ENCODE measurements at places on chromosomes 5 and 9.

DNA sequence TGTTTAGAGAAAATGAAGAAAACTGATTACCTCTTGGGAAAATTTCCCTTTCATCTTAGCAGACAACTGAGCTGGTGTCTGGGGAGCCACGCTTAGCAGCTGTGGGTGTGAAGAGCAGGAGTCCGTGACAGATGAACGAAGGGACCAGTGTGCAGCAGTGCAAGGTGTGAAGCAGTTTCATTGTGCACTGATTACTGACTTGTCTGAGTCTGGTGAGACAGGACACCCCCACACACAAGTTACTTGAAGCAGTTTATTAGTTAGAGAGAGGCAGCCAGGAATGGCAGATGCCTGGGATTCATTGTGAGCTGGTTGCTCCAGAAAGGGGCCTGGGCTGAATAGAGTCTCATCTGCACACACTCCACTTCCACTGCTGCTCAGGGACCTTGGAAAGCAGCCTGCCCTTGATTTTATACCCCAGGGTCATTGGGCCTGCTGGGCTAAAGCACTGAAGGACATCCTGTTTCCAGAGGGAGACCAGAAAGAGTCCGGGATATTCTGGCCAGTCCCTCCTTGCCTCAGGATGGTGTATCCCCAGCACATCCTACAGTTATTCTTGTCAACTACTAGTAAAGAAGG lies 47.4 kb downstream of the FBXL7 start:
- no peak for DNase-seq

DNA sequence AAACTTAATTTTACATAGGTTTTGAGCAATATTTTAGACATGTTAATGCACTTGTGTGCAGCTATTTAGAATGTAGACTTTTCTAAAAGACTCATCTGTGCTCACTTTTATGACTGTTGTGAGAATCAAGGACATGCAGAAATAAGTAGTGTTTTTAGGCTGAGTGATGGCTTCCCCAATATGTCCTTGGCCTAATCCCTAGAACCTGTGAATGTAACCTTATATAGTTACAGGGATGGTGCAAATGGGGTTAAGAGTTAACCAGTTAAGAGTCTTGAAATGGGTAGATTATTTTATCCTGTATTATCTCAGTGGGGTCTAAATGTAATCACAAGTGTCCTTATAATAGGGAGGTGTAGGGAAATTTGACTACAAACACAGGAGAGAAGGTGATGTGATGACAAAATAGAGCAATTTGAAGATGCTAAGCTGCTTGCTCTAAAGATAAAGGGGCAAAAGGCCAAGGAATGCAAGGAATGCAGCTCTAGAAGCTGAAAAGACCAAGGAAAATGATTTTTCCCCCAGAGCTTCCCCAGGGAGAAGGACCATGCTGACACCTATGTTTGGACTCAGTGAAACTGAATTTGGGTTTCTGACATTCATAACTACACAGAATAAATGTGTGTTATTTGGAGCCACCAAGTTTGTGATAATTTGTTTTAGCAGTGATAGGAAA lies 298.0 kb upstream of the PAPPA start:
- DNase-seq: no peak

- DNase-seq: no peak
These were observed 43.1 kb upstream of the TTC39B start for GRCh38 chr9:15349892-15350761.

- DNase-seq: no peak
These were observed 6.4 kb upstream of the ABLIM3 start for GRCh38 chr5:149134778-149135500.

- no peak for DNase-seq
These were observed 311.9 kb upstream of the TLE4 start for GRCh38 chr9:79259858-79260257.

DNA sequence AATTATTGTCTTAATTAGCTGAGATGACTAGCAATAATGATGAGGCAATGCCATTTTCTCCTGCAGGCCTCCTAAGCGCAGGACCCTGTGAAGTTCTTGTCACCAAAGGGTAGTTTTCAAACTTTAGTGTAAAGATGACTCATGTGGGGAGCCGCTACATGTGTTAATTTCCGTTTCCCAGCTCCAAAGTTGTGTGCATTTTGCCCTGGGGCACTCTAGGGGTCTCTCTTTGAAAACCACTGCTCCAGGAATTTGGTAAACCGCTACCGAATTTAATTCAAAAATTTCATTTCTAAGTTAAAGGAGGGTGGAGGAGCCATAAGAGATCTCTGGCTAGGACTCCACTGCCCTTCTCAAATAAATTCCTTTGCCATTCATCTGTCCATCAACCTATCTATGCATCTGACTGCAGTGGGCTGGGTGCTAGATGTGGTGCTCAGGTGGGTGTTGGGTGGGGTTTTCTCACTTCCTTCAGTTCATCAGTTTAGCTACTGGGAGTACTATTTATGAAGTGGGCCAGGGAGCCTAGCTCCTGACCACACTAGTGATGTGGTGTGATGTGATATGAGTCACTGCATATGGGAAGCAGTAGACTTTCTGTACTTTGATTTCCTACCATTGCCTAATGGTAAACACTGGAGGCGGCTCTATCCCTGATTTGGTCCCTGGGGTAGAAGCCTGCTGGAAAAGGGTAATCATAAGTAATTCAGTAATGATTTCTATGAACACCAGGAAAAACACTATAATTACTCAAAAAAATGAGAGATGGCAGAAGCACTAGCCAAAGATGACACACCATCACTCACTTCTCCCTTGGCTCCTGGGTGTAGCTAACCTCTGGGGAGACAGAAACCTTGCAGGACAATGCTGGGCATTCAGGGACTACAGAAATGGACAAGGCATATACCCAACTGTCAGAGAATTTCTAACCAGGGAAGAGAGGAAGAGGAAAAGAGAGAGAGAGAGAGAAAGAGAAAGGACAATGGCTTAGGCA lies 4.0 kb upstream of the ZSWIM6 start:
- DNase-seq: no peak

- no peak for DNase-seq
These were observed 1255.2 kb downstream of the EFNA5 start for GRCh38 chr5:106415541-106415940.

GRCh38 chr5:143106174-143106573 lies 297.3 kb downstream of the NR3C1 start:
- DNase-seq: peak; percentile 46

- DNase-seq: no peak
These were observed 156.3 kb downstream of the GOLPH3 start for GRCh38 chr5:32017692-32018367.

DNA sequence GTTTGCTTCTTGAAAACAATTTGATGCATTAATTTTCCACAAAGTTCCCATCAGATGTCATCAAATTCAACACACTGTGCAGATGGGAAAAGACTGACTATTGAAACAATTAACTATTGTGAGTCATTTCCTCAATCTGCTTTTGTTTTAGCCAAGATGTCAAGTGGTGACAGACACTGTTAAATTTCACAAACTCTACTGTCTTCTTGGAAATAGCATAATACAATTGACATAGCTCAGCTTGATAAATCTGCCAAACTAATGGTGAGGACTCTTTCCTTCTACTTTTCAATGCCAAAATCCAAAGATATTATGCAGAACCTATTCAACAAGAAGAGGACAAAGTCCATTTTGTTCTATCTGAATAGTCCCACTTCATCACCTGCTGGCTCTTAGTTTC lies 242.3 kb downstream of the CAAP1 start:
- DNase-seq: no peak

DNA sequence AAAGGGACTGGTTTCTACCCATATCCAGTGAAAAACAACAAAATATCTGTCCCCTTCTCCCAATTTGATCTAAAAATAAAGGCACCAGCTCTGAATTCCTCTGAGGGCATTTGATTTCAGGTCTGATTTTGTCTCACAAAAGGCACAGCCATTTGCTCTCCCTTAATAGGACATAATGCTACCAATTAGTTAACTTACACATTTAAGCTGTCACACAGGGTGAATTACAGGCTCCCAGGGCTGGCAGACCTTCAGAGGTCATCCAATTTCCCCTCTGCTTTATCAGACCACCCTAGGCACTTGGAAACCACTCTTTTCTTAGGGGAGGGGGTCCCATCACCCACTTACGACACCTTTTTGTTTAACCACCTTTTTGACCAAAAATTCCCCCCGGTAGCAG lies 319.9 kb downstream of the SPOCK1 start:
- DNase-seq: peak; percentile 19

- no peak for DNase-seq
These were observed 451.6 kb upstream of the CD180 start for GRCh38 chr5:67648201-67648671.

- no peak for DNase-seq
These were observed 204.0 kb downstream of the DAB2IP start for GRCh38 chr9:121855476-121855875.

- no peak for DNase-seq
These were observed 97.9 kb upstream of the PCSK1 start for GRCh38 chr5:96530901-96531300.

DNA sequence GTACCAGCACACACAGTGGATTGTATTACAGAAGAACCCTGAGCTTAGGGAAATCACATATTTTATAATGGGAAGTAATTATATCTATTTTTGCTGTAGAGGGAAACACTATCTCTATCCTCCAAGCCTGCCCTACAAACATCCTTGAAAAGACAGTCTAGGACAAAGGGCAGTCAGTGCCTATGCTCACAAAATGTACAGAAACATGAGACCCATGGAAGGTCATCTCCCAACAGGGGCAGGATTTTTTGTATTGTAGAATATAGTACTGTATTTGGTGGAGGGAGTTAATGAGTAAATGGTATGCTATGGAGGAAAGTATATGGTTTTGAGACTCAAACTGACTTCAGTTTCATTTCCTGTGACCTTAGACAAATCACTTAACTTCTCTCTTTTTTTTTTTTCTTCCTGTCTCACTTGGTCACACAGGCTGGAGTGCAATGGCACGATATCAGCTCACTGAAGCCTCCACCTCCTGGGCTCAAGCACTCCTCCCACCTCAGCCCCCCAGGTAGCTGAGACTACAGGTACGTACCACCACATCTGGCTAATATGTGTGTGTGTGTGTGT lies 5.8 kb upstream of the RAB14 start:
- no peak for DNase-seq

- DNase-seq: no peak
These were observed 32.2 kb upstream of the FSD1L start for GRCh38 chr9:105415662-105415980.

DNA sequence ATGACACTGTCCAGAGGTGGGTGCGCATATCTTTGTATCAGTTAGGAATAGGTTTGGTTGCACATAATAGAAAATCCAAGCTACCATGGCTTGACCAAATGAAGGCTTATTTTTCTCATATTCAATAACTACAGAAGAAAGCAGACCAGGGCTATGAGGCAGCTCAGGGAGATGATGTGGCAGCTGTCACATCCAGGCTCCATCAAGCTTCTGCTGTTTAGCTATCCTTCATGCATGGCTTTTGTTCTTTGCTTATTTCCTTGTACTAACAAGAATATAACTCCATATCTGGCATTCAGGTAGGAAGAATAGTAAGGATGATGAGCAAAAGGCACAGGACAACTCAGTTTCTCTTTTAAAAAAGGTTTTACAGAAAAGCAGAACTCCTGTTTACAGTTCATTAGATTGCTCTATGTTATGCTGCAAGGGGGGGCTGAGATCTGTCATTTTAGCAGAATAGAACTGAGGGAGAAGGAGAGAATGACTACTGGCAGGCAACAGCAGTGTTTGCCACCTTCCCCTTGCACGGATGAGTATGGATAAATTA lies 336.1 kb downstream of the MLLT3 start:
- DNase-seq: no peak

DNA sequence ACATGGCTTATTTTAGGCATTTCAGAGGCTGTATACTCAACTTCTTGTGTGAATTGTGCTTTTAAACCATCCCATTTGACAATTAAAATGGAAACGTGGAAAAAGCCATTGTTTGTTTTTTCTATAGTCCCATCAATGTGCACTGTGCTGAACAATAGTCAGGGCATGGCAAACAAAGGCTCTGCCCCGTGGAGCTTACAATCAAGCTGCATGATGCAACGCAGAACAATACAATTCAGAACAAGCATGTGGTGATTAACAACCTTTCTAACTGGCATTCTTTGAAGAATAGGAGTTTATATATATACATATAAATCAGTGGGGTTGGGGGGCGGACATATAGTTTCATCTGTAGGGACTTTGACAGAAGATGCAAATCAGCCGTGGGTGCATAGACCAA lies 2125.4 kb upstream of the WWC1 start:
- DNase-seq: peak; percentile 94

DNA sequence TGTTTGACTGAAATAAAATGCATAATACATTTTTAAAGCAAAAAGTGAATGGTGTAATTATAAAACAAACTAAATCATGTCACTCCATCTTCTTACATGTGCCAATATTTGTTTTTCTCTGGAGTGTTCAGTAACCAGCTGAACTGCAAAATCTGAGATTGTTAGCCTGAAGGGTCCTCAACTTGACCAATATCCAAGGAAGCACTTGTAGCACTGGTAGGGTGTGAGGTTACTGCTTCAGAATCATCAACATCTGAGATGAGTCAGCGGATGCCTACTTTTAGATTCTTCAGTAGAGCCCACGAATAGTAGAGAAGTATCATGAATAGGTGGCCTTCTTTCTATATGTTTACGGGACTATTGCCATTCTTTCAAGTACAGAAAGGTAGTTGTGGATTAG lies 226.7 kb downstream of the TLE4 start:
- no peak for DNase-seq

DNA sequence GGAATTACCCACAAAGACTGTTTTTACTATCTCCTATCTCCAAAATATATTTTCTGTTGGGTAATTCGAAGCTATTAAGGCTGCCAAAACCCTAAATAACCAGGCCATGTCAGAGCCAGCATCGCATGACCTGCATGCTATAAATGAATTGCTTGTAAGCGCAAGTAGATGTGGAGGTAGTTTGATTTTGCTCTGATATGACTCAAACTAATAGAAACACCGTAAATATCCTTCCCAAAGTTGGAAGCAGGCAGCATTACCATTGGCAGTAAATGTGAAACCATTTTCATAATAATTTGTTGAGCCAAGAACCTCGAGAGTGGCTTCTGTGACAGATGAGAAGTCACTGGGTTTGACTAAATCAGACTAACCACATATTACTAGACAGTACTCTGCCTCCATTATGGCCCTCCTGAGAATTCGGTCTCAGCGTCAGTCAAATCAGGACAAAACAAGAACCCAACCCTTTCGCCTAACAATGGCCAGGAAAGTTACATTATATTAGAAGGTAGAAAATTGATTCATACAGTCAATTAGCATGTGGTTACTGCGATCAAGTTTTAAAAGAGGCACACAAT lies 289.8 kb downstream of the SPOCK1 start:
- no peak for DNase-seq

DNA sequence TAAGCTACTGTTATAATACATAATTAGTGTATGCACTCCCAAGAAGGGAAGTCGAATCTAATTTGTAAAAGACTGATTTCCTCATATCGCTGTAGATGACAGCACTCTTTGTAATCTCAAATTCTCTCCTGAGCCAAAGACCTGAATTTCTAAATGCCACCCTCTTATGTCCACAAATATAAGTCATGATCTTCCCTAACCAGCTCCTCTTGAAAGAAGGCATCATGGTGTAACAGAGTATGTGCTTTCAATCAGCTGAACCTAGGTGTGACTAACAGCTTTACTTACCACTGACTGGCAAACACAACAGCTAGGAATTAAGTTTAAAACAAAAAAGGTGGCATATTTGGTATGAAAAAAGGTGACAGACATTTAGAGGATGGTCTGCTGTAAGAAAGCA lies 34.0 kb upstream of the CTNNAL1 start:
- DNase-seq: no peak
